ENCODE measurements at places on chromosomes 5 and 9.

GRCh38 chr5:2441495-2442180, 309.8 kb downstream of the IRX2 start:
- no peak for DNase-seq

- no peak for DNase-seq
Observed at GRCh38 chr5:111734013-111734412, 23.0 kb downstream of the NREP start.

GRCh38 chr5:135308245-135308644, 90.8 kb downstream of the MACROH2A1 start:
- DNase-seq: no peak

DNA sequence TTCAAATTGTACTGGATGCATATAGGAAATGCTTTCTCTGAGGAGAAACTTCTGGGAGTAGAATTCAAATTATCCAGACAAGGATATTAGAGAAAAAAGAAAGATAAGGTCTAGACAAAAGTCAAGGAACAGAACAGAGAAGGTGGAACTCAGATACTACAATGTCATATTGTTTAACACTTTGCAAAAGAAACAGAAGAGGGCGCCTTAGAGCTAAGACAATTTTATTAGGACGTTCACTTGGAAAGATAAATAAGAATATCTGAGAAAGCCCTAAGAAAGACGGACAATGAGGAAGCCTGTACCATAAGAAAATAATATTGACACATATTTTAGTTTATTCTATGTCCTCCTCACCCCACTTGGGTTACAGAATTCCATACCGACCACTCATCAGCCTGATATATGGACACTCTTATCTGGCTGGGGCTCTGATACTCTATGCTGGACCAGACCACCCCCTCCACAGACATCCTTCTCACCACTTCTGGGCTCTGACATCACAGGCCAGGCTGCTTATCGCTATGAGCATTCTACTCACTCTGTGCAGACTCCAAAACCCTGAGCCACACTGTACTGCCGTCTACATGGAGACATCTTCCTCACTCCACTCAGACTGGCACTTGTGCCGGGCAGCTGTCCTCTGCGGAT, 9.1 kb upstream of the AK3 start:
- DNase-seq: no peak

GRCh38 chr5:92616085-92616484, 964.9 kb downstream of the NR2F1-AS1 start:
- no peak for DNase-seq

GRCh38 chr5:14663734-14664269, 716 bp upstream of the OTULIN start:
- DNase-seq: no peak

Data from stimulated activated effector memory CD8-positive, alpha-beta T cell treated with anti-CD3 and anti-CD28 coated beads, Interleukin-12 subunit alpha, Interleukin-12 subunit beta, amount 100 ng/mL, for 72 hours (primary cell).